ENCODE measurements at places on chromosomes 2 and 18.

- no peak for DNase-seq
These were observed 57.5 kb upstream of the MSTN start for GRCh38 chr2:190119923-190120590.

GRCh38 chr2:209441541-209441940 lies 17.7 kb downstream of the MAP2 start:
- no peak for DNase-seq

DNA sequence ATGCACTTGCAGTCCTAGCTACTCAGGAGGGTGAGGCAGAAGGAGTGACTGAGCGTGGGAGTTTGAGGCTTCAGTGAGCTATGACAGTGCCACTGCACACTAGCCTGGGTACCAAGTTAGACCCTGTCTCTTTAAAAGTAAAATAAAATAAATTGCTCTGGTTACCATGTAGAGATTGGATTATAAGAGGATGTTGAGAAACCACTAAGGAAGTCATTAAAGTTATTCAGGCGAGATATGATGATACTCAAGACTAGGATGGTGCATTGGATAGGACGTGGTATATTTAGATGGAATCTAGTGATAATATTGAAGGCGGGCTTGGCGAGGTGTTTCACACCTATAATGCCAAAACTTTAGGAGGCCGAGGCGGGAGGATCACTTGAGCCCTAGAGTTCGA lies 50.6 kb downstream of the BMPR2 start:
- no peak for DNase-seq

DNA sequence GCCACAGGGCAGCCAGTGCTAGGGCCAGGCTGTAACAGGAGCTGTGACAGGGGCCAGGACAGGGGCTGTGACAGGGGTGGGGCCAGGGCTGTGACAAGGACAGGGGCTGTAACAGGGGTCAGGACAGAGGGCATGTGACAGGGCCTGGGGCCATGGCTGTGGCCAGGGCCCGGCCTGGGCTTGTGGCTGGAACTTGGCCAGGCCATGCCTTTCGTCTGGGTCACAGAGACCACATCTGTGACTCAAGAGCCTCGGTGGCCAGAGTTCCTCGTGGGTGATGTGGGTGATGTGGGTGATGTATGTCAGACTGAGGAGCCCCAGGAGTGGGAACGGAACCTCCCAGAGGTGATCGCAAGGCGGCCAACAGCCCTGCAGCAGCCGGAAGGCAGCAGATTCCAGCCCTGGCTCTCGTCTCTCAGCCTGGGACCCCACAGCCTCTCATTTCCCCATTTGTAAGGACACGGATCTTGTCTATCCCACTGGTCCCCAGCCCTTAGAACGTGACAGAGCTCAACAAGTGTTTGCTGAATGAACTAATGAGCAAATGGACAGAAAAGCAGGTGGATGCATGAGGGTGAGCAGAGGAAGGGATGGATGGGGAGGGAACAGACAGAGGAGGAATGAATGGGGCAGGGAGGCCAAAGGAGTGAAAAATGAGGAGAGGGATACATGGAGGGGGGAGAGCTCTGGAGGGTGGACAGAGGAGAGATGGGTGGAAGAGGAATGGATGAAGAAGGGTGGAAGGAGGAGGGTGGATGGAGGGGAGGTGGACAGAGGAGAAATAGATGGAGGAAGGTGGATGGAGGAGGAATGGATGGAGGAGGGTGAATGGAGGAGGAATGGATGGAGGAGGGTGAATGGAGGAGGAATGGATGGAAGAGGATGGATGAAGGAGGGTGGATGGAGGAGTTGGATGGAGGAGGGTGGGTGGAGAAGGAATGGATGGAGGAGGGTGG lies 17.3 kb downstream of the ESPNL start:
- no peak for DNase-seq

DNA sequence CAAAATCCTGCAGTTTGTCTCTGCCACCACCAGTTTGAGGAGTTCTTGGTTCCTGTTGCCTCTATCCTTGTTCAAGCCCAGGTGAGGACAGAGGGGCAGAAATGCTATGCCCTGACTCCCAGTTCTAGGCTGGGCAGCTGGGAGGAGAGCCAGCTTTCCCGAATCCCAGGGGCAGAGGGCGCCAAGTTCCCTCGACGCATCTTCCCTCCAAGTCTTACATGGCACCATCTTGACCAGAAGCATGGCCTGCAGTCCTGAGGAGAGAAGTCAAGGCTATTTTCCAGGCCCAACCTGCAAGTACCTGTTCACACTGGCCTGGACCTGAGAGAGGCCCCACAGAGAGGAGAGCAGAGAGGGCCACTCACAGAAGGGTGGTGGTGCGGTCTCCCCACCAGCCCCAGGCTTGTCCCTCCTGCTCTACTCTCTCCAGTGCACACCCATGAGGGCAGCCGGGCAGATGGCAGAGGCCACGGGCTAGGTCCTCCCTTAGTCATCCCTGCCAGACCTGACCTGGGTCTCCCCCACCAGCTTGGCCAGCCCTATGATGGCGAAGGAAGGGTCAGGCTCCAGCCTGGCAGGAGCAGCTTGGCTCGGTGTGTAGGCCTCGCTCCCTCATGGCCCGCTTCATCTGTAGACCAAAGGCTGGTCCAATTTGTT lies 115.7 kb upstream of the MSTN start:
- no peak for DNase-seq

- no peak for DNase-seq
These were observed 68.6 kb downstream of the SMIM21 start for GRCh38 chr18:75358928-75359327.

DNA sequence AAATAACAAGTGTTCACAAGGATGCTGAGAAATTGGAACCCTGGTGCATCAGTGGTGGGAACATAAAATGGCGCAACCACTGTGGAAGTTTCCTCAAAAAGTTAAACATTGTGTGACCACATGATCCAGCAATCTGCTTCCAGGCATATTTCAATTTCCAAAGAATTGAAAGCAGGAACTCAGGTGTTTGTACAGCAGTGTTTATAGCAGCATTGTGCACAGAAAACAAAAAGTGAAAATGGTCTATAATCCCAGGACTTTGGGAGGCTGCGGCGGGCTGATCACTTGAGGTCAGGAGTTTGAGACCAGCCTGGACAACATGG lies 38.6 kb upstream of the MYCN start:
- DNase-seq, result no peak

DNA sequence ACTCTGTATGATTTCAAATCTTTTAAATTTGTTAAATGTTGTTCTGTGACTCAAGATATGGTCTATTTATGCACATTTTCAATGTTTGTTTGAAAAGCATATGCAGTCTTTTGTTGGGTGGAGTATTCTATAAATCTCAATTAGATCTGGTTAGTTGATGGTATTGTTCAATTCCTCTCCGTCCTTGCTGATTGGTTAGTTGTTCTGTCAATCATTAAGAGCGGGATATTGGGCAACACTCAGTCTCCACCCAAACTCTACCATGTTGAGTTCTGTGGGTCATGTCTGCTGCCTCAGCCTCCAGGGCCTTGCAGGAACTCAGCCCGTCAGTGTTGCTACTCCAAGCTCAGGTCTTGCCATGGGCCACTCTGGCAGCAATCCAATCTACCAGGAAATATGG lies 118.9 kb downstream of the VWA3B start:
- no peak for DNase-seq

DNA sequence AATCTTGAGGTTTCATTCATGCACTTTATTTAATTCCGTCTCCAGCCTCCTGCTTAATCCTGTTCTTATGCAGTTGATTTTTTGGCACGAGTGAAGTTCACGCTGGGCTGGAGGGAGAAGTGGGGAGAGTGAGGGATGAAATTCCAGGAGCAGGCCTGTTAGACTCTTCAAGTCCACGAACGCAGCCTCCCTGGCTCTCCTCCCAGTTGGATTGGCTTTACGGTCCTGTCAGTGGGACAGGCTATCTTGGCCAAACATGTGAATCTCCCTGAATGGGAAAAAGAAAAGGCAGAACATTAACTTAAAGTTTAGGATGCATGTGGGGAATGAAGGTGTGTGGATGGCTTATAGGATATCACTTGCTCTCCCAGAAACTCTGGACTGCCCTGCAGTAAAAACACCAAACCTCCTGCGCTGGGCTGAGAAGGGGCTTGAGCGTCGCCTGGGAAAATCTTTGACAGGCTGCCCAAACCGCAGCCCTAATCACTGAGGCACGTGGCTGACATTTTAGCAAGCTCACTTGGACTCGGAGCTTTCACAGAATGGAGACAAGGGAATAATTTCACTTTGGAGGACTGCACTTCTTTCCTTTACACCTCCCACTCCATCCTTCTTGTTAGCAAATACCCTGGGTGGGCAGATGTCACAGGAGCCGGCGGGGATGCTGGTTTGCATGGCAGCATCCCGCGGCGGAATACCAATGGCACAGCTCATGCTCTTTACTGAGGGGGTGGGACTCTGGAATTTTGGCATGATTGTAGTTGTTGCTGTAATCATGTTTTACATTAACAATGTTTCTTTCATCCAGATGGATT lies 93.9 kb downstream of the ACKR3 start:
- DNase-seq, result no peak

DNA sequence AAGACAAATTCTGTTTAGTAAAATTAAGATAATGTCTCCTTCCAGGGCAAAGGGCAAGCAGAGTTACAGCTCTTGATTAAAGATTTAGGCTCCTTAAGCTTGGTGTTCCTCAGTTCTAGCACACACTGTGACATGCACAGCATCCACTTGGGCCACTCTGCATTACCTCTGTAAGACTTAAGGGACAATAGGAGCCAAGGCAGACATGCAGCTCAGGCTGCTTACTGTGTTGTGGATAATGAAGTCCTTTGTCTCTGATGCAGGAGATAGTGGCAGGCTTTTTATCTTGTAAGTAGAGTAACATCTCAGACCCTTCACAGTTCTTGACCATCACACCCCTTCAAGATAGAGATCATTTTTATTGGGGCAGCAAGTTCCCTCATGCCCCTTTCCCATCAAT lies 31.2 kb downstream of the RBM45 start:
- no peak for DNase-seq

GRCh38 chr2:127423880-127424279 lies 5.7 kb downstream of the PROC start:
- no peak for DNase-seq

- DNase-seq, result no peak
These were observed 3.3 kb downstream of the ITGA6 start for GRCh38 chr2:172430678-172431077.

- no peak for DNase-seq
These were observed 51.9 kb downstream of the EFEMP1 start for GRCh38 chr2:55871637-55872036.

DNA sequence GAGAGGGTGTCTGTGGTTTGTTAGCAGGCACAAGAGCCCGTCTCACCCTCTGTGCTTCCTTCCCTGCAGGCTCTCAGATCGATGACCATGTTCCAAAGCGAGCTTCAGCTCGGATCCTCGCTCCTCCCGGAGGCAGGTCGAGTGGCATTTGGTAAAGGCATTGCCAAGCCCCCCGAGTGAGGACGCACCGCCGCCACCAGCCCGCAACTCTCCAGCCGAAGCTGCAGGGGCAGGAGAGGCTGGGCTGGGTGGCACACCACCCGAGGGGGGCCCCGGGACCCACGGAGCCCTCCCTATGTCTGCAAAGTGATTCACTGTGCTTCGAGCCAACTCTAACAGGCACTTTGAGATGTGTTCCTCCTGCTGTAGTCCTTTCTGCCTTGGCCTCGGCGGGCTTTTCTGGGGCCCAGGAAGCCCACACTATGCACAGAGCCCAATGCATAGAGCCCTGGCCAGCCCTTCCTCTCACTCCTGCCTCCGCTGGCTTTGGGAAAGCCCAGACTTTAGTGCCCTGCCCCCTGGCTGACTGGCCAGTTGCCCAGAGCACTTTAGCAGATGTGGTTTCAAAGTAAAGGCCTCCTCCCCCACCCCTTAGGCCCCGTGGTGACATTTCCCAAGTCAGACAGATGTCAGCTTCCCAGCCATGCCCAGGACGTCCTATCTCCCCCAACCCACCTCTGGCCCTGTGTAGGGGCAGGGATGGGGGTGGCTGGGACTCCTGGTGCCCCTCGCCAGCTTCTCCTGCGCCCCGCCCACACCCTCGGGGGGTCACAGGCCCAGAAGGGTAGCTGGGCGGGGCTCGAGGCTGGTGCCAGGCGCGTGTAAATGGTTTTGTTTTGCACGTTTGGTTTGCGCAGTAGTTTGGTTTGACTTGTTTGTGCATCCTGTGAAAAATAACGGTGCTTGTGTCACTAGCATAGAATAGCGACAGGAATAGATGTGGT lies 23.3 kb upstream of the MAPRE3 start:
- DNase-seq, result no peak

All from stimulated activated CD4-positive, alpha-beta T cell treated with anti-CD3 and anti-CD28 coated beads, Interleukin-1b, Interleukin-23, amount 100 ng/mL, for 24 hours (primary cell).